ENCODE measurements at places on chromosomes 7 and 10. TPM values are rescaled to one million over a fixed set of nuclear protein-coding genes. Genes with fewer than 3 reads are reported as not detected.

DNA sequence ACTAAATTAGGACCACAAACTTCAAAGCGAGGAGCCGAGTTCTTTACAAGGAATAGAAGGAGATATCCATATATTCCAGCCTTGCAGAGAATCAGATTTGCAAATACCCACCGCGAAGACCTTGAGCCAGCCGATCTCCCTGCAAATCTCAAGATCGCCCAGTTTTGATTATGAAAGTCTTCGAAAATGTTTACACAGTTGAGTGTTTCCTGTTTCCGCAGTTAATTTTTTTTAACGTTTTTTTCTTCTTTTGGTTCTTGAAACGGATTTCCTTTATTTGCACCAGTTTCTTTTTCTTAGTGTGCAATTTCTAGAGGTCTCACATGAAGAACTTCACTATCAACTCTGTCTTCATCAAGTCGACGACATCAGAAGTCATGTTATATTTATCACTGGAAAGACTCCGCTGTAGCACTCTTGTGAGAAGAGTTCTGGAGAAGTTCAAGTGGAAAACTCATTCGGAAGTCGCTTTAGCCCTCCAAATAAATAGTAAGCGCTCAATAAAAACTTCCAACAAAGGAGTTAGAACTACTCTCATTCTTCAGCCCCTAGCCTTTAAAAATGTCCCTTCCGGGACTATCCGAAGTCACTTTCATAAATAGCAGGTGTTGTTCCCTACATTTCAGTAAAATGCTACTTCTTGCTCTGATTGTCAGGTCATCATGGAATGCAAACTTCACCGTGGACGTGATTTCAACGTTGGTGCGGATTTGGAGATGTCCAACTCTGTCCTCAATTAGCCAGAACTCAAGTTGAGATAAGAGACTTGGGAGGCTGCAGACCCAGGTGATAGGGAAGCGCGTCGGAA, 11.9 kb upstream of the SPAG6 start:
- DNase-seq: no peak

- no peak for DNase-seq
Measured at GRCh38 chr7:69873512-69873911, 275.2 kb downstream of the AUTS2 start.

DNA sequence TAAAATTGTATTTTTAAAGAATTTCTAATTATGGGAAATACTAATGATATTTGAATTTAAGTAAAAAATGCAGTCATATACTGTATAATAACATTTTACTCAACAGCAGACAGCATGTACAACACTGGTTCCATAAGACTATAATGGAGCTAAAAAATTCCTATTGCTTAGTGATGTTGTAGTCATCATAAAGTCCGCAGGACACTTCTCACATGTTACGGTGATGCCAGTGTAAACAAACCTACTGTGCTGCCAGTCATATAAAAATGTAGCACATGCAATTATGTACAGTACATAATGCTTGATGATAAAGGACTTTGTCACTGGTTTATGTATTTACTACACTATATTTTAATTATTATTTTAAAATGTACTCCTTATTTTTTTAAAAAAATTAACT, 629.3 kb downstream of the IPMK start:
- no peak for DNase-seq

- DNase-seq: no peak
Measured at GRCh38 chr10:117518246-117518645, 24.3 kb upstream of the EMX2 start.

DNA sequence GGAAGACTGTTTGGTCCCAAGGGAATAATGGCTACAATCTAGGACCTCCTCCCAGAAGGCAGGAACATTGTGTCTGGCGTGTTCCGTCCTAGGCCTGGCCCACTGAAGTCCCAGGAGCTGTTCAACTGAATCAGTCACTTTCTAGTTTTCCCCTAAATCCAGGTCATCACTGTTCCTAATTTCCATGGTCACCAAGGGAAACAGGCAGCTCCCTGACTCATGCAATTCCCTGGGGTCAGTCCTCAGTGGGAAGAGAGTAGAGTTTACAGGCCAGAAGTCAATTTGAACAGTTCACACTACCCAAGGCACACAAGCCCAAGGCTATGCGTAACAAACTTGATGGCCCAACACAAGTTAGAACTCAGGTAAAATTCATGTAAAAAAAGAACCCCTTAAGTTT, 44.0 kb downstream of the CREB3L2 start:
- no peak for DNase-seq

GRCh38 chr7:28192786-28193585, 12.4 kb upstream of the JAZF1 start:
- no peak for DNase-seq

The MINDY4 gene
- total RNA-seq: 0.85 TPM

The PNLIP gene
- not detected for total RNA-seq

The GSTO1 gene
- total RNA-seq: 247 TPM

- DNase-seq: no peak
Measured at GRCh38 chr10:49441488-49442476, 45.9 kb upstream of the DRGX start.

The SFRP5 gene
- total RNA-seq: not detected

- DNase-seq: no peak
Measured at GRCh38 chr7:70392877-70393435, 739.0 kb upstream of the GALNT17 start.

The SBDS gene
- total RNA-seq: 158 TPM

The CHN2 gene
- total RNA-seq: 0.21 TPM

DNA sequence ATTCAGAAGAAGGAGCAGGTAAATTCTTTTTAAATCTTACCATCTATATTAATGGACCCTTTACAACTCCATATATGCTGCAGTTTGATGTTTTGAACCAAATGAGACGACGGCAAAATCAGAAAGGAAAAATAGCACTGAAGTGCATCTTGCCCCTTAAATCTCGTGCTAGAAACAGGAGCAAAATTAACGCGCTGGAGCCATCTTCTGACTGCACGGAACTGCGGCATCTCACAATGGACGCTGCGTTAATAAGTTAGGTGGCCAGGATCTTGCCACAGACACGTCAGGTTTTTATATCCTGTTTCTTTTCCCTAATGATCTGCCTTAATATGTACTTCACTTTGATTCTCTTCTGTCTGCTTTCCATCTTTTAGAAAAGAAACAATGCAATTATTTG, 354.5 kb downstream of the TFEC start:
- no peak for DNase-seq

GRCh38 chr10:118407777-118408176, 65.7 kb upstream of the FAM204A start:
- DNase-seq: no peak

DNA sequence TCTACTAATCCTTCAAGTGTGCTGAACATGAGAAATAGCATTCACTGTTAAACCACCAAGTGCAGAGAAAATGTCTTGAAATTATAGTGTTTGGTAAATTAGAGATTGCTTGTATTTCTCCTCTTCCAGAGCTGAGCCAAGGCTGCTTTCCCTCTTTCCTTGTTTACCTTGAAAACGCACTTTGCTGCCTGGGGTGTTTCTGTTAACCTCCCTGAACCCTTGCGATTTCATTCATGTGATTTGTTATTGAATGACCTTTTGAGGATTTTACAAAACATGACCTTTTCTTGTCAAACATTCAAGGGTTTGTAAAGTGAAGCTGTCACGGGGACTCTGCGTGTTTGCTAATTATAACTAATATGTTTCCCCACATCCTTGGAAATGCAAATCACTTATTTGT, 169.4 kb downstream of the LRMDA start:
- no peak for DNase-seq

- DNase-seq: no peak
Measured at GRCh38 chr7:133509822-133510221, 256.9 kb downstream of the EXOC4 start.

- no peak for DNase-seq
Measured at GRCh38 chr7:157433628-157434027, 96.8 kb downstream of the DNAJB6 start.

The CRTAC1 gene
- total RNA-seq: not detected

The SUN3 gene
- 17.0 TPM for total RNA-seq

GRCh38 chr7:103704701-103705100, 258.7 kb upstream of the SLC26A5 start:
- DNase-seq: no peak

- DNase-seq: no peak
Measured at GRCh38 chr7:114784746-114785145, 137.1 kb upstream of the MDFIC start.

The GPR22 gene
- not detected for total RNA-seq

DNA sequence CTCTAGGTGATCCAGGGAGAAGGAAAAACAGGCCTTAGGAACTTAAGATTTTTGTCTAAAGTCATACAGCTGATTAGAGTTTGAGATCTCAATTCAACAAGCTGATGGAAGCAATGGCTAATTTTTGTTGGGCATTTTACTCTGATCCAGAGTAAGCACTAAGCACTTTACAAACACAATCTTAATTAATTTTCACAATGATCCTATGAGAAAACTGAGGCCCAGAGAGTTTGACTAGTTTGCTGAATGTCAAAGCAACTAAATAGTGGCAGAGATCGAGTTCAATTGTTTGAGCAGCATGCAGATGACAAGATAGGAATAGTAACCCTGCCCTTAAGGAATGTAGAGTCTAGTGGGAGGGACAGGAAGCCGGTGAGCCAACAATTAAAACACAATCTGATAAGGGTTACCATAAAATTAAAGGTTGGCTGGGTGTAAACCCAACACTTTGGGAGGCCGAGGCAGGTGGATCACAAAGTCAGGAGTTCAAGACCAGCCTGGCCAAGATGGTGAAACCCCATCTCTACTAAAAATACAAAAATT, 13.5 kb upstream of the RPEL1 start:
- DNase-seq: no peak

The GSTK1 gene
- total RNA-seq: 131 TPM

The PDGFA gene
- total RNA-seq: 24.8 TPM

The CNPY1 gene
- total RNA-seq: not detected

- DNase-seq: no peak
Measured at GRCh38 chr10:96044736-96045135, 1.4 kb downstream of the CCNJ start.

The AS3MT gene
- total RNA-seq: 0.45 TPM

GRCh38 chr10:101903827-101904550, 60.4 kb upstream of the KCNIP2 start:
- no peak for DNase-seq

- DNase-seq: no peak
Measured at GRCh38 chr10:24722131-24722675, 1.5 kb downstream of the ARHGAP21 start.

DNA sequence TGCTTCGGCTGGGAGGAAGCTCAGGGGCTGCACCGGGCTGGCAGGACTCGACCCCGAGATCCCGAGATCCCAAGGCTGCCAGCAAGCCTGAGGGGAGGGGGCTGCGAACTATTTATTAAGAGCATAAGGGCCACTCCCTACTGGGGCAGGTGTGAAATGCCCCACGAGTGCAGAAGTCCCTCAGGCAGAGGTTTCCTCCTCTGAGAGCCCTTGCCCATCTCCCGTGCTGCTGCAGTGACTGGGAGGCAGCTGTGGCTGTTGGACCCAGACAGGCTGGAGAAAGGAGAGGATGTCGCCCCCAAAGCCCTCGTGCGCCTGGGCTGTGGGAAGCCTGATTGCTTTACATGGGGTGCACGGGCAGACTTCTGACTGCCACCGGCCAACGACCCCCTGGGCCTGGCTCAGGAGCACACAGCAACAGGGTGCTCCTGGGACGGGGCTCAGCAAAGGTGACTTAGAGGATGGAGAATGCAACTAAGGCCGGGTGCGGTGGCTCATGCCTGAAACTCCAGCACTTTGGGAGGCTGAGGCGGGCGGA, 39.8 kb downstream of the RGS10 start:
- DNase-seq: no peak
